ENCODE measurements at places on chromosomes 11 and 22.
A peak's percentile ranks its signal among the peaks of the same experiment; 100 is the strongest.

- no peak for DNase-seq
Observed at GRCh38 chr11:57239348-57239747, 2.3 kb upstream of the APLNR start.

- no peak for DNase-seq
Observed at GRCh38 chr11:76622493-76623094, 48.0 kb downstream of the LRRC32 start.

DNA sequence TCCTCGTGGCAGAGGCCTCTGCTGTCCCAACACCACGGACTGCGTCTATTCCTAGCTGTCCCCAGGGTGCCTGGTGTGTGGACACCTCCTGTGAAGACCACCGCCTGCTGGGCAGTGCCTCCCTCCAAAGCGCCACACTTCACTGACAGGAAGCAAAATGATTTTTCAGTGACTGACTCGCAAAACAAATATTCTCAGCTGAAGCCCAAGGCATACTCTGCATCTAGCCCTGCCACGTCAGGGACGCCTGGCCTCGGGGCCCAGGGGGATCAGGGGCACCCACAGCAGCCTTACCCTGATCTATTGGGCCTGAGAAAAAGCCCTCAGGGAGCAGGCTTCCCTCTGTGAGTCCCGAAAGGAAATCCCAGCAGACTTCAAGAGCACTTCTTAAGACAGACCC, 2.2 kb downstream of the BRD1 start:
- DNase-seq = no peak

GRCh38 chr22:31036671-31037550, 44.2 kb upstream of the SMTN start:
- peak; percentile 55 for DNase-seq

GRCh38 chr11:12673601-12673923, 659 bp upstream of the TEAD1 start:
- DNase-seq = no peak

- DNase-seq = no peak
Observed at GRCh38 chr22:37205046-37205445, 7.2 kb downstream of the SSTR3 start.

GRCh38 chr11:95450547-95451123, 219.6 kb upstream of the SESN3 start:
- DNase-seq = no peak

GRCh38 chr22:48554893-48555572, 1272.6 kb downstream of the BRD1 start:
- no peak for DNase-seq

- DNase-seq = no peak
Observed at GRCh38 chr11:3981084-3981633, 113.4 kb upstream of the RRM1 start.

- no peak for DNase-seq
Observed at GRCh38 chr11:109236696-109237095, 185.3 kb upstream of the C11orf87 start.

DNA sequence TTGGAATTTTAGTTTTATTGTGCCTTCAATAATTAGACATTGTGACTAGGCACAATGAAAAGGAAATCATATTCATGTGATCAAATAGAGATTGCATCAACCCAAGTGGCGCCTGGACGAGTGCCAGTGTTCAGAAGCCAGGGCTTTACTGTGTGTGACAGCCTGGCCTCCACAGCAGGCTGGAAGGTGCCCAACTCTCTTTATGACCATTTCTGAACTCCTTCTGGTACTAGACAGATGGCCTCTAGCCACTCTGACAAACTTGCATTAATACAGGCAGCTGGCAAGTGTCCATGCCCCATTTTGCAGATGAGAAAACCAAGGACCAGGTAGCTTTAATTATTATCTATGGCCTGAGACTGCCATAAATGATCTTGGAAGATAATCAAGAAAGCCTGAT, 8.3 kb upstream of the POU2AF1 start:
- peak; percentile 97 for DNase-seq

DNA sequence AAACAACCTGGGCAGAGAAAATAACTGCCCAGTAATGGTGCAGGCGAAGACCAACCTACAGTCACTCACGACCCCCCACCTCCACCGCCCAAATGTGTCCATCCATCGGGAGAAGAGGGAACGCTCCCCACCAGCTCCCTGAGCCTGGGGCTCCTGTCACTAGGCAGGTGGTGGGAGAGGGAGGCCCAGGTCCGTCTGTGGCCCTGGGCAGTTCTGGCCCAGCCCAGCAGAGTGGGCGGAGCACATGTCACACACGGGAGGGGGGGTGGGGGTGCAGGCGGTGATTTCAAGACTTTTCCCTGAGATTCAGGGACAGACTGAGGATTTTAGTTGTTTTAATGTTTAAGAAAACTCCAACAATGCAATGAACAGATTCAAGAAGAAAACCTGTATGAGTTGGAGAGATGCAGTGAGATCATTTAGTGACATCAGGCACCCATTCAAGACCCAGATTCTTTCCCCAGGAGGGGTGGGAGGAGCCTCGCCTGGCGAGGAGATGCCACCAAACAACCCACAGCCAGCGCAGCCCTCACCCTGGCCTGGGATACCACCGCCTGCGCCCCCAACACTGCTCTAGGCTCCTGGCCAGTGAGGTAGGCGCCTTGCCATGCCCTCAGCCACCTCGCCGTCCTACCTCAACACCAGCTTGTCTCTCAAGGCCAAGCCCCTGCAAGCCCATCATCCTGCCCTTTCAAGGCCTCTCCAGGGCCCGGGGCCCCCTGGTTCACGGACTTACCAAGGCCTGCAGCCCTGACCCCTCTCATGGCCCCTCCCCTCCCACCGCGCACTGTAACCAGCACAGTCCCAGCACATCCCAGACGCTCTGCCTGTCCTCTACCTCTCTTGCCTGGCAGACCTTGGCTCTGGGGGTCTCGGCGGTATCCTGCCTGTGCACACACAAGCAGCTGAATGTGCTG, 36.8 kb downstream of the TBX1 start:
- DNase-seq = no peak

DNA sequence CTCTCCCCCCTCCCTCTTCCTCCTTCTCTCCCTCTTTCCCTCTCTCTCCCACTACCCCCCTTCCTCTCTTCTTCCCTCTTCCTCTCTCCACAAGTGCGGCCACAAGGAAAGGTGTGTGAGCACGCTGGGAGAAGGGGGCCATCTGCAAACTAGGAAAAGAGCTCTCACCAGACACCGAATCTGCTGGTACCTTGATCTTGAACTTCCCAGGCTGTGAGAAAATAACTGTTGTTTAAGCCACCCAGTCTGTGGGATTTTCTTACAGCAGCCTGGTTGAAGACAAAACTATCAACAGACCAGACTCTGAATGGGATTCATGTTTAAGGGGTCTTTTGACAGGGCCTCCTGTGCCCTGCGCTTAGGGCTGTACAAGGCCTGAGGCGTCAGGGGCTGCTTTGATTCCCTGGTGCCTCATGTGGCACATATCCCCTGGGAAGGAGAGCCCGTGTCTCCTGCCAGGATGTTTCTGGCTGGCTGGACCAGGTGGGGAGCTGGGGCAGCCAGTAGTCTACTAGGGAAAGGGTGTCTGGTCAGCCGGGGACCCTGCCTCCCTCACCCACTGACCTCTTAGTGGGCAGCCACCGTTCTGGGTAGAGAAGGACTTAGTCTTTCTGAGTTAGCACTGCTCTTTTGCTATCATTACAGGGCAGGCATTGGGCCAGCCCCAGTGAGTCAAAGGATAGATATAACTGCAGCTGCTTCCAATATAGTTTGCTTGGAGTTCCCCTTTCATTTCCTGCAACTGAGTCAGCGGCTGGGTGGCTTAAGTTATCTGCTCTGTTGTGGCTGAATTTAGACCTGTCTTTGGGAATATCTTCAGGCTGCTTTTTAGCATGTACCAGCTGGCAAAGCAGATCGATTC, 6.2 kb downstream of the PANX1 start:
- no peak for DNase-seq

GRCh38 chr11:118374729-118375128, 15.3 kb downstream of the UBE4A start:
- no peak for DNase-seq

GRCh38 chr22:47056361-47056760, 293.9 kb downstream of the TBC1D22A start:
- DNase-seq = no peak

GRCh38 chr22:20725987-20726558, 47.8 kb upstream of the SERPIND1 start:
- no peak for DNase-seq

DNA sequence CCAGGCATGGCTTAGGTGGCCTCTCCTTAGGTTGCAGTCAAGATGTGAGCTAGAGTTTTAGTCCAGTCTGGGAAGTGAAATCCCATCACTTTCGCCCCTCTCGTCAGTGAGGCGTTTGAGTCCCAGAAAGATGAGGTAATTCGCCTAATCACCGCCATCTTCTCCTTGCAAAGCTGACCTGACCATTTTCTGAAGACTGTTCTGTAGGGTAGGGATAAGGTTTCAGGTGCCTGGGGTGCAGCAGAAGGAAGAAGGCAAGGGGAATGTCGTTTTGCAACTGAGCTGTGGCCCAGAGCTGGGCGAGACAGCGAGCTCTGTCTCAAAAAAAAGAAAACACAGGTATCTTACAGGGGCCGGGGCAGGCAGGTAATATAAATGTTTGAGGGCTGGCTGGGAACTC, 61.7 kb upstream of the CECR2 start:
- no peak for DNase-seq

GRCh38 chr22:50670513-50670912, 2.1 kb upstream of the SHANK3 start:
- DNase-seq = no peak

DNA sequence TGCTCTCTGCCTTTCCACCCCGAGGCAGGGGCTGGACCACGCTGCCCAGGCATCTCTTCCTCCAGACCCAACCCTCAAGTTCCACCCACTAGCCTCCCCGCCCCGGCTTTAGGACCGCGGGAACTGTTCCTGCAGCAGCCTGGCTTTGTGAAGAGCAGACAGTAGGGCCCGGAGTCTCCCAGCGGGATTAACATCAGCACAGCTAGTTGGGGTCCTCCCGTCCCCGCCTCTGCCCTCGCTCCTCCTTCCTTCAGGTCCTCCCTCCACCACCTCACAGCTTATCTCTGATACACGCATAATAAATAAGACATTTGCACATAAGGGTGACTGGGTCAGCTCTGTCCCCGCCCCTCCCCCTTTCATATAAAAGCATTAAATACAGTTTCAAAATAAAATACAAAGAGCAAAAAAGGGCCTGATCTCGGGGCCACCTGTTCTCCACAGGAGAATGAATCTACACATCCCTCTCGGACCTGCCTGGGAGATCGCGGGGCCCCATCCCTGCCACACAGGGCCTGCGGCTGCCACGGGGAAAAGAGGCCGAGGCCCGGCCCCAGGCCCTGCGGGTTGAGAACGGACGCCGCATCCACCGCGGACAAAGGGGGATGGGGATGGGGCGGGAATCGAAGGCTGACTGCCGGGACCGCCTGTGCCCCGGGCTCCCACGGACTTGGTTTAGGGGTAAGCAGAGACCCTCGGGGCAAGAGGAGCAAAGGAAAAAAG, 6.5 kb downstream of the ZFTA start:
- DNase-seq = no peak

DNA sequence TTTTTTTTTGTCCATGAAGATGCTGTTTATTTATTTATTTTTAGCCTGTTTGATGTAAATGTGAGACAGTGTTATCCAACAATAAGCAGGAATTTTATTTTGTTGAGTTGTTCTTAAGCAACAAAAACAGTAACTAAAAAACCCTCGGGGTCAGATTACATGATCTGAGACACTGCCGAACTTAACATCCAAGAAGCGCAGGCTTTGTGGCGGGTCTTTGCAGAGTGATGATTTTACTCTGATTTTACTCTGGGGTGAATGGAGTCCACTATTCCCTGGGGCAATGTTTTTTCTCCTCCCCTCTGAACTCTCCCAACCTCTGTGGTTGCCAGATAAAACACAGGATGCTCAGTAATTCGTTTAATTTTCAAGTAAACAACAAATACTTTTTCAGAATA, 450.1 kb upstream of the B3GAT1 start:
- DNase-seq = no peak

DNA sequence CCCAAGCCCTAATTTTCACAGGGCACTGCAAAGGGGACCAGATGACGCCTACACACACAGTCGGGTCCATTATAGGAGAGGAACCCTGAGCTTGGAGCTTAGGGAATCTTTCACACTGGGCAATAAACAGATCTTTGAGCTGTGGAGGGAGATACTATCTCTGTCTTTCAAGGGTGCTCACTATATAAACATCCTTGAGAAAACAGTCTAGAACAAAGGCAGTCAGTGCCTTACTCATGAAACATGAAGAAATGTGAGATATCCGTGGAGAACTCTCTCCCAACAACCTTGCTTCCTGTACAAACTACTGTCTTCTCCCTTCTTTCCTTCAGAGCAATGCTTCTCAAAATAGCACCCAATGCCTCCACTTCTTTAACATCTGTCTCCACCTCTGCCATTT, 109.0 kb upstream of the APOA1 start:
- DNase-seq = no peak

GRCh38 chr22:50307890-50308596, 597 bp upstream of the PLXNB2 start:
- no peak for DNase-seq

DNA sequence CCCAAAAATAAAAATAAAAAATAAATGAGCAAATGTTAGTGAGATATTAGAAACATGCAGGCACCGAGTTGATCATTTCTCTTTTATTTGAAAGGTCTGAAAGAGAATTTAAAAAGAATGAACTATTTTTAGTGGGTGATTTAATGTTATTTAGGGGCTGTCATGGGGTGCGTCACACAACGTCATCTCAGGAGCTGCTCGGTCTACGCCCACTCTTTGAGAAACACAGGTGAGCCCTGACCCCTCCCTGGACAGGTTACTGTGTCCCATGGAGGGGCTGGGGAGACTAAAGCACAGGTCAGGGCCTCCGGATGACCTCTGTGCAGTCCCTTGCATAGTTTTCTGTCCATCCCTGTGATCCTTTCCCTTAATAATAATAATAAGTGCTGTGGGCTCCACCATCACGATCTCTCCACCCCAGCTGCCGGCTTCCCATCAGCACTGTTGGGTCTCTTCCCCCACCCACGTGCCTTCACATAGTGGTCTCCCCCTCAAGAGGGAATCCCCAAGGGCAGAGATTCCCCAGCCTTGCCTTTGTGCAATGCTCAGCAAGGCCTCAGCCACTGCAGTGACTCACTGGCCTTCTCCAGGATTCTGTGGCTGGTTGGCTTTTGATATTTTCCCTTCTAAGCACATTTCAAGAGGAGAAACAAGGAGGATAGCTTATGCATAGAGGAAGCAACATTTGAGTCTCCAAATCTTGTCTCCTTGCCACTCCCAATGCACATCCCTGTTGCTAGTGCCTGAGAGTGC, 159.9 kb downstream of the TTC17 start:
- no peak for DNase-seq

DNA sequence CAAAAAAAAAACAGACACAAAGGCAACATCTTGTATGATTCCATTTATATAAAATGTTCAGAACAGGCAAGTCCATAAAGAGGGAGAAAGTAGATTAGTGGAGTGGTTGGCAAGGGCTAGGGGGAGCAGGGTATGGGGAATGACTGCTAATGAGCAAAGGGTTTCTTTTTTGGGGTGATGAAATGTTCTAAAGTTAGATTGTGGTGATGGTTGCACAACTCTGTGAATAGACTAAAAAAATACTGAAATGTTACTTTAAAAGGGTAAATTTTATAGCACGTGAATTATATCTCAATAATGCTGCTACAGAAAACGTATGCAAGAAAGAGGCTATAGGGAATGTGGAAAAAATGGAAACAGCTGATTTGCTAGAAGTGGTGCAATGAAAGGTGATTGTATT, 155.1 kb downstream of the TENM4 start:
- DNase-seq = no peak

- no peak for DNase-seq
Observed at GRCh38 chr11:22180131-22180530, 12.8 kb upstream of the ANO5 start.

GRCh38 chr11:60912223-60912850, 1.6 kb upstream of the TMEM109 start:
- no peak for DNase-seq

- no peak for DNase-seq
Observed at GRCh38 chr22:24406322-24407277, 20.8 kb upstream of the ADORA2A start.
